Esophagus mucosa (tissue), 1 donor: ENCODE measurements at places on chromosomes 2 and 18. TPM values are rescaled to one million over a fixed set of nuclear protein-coding genes. Genes with fewer than 3 reads are reported as not detected.

DNA sequence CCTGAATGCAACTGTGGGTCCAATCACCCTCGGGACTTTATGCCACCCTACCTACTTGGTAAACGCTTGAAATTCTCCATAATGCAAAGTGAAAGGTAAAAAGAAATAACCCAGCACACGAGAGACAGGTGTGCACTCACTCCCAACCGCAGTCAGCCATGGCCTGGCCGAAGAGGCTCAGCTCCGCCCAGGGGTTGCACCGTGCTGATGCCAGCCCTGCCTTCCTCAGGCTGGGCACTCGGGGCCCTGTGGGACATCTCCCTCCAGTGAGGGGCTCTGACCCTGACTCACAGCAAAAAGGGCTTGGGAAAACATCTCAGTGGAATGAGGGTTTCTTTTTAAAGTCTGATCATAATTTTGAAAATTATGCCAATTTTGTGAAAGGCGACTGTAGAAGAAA lies 13.3 kb downstream of the SLC66A2 start:
- no peak for ATAC-seq

GRCh38 chr2:236823041-236823629 lies 253.5 kb downstream of the ACKR3 start:
- ATAC-seq, result no peak

DNA sequence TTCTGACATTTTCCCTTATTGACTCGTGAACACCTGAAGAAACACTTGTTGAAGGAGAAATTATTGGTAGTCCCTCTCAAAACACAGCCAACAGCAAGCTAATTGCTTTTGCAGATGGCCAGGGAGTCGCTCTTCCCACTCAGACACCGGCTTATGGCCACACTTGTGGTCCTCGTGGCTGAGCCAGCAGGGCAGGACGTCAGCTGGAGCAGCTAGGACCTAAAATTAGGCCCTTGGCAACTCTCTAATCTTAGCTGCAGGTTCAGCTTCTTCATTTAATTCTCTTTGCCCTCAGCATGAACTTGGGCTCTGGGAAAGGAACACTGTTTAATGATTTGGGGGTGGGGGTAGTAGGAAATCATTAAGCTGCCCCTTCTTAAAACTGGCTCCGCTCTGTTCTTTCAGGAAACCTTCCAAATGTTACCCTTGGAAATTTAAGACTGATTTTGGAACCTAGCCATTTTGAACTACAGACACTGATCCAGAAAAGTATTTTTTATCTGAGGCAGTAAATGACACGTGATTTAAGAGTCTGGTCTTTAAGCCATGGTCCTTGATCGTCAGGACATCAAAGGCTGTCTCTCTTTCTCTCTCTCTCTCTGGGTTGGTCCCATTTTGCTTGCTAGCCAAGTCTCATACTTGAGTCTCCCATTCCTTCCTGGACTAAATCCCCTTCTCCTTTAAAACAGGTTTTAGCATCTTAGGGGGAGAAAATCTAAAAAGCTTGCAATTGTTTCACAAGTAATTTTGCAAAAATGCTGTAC lies 77.5 kb downstream of the CDK15 start:
- ATAC-seq, result no peak

- ATAC-seq, result no peak
These were observed 104.9 kb downstream of the NCK2 start for GRCh38 chr2:105849431-105850179.

OXER1 gene
- total RNA-seq, result 0.40 TPM

DNA sequence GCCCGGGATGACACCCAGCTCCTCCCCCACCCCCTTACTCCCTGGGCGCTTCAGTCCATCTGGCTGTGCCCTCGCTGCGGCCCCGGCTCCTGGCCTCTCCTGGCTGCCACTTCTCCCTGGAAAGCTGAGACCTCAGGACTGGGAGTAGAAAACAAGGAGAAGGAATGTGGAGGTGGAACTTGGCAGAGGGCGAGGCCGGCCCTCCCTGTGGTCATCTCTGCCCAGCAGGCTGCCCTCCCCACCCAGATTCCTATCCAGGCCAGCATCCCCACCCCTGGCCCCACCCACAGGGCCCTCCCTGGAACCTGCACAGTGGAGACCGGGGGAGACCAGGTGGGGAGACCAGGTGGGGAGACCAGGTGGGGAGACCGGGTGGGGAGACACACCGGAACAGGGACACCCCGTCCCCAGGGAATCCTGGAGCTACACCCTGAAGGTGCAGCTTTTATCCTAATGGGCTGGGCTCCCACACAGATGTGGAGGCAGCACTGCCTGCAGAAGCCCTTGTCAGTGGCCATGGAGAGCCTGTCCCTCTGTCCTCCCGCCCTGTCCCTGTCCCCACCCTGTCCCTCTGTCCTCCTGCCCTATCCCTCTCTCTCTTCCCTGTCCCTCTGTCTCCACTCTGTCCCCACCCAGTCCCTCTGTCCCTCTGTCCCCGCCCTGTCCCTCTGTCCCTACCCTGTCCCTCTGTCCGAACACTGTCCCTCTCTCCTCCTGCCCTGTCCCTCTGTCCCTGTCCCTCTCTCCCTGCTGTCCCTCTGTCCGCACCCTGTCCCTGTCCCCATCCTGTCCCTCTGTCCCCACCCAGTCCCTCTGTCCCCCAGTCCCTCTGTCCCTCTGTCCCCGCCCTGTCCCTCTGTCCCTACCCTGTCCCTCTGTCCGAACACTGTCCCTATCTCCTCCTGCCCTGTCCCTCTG lies 157.1 kb downstream of the PXDN start:
- no peak for ATAC-seq
